ENCODE measurements at places on chromosomes 12 and 14.

DNA sequence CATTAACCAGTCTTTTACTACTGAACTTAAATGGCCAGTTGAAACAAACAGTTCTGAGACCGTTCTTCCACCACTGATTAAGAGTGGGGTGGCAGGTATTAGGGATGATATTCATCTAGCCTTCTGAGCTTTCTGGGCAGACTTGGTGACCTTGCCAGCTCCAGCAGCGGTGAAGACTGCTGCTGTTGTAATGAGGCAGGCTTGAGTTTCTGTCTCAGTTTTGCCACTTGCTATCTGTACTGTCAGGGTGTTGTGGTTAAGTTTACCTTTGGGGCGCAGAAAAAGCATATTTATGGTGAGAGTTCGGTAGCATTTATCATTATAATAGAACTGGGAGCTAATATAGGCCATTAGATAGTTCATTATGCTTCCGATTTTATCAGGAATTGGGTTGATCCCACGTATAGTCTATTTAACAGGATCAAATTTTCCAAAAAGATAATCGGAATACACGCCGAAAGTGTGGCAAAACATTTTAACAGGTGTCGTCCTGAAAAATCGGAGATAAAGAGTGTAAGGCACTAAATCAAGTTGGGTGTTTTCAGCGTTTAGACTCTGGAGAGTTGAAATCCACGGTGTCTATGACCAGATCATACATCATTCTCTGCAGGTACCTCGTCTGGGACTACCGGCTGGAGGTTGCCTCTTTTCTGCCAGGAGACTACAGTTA lies 688 bp upstream of the NECAP1 start:
- no peak for DNase-seq

GRCh38 chr12:14270392-14270791 lies 95.1 kb upstream of the ATF7IP start:
- DNase-seq, result no peak

- no peak for DNase-seq
Observed at GRCh38 chr12:129693731-129694130, 210.1 kb downstream of the TMEM132D start.

- no peak for DNase-seq
Observed at GRCh38 chr12:121189619-121190155, 20.2 kb upstream of the P2RX4 start.

GRCh38 chr14:95191445-95192199 lies 34.3 kb upstream of the DICER1 start:
- DNase-seq, result no peak

DNA sequence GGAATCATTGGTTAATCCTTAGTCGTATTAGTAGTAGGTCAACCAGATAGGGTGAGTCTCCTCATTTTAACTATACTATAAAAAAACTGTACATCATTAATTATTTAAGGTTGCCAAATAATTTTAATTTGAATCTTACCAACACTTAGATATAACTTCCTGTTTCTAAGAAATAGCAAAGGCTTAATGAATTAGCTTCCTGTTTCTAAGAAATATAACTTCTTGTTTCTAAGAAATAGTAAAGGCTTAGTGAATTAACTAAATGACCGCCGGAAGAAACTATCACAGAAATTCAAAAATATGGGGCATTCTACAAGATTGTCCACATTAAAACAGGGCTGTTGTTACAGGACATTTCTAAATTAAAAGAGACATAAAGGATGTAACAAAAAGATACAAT lies 392.9 kb upstream of the FOXG1 start:
- no peak for DNase-seq

DNA sequence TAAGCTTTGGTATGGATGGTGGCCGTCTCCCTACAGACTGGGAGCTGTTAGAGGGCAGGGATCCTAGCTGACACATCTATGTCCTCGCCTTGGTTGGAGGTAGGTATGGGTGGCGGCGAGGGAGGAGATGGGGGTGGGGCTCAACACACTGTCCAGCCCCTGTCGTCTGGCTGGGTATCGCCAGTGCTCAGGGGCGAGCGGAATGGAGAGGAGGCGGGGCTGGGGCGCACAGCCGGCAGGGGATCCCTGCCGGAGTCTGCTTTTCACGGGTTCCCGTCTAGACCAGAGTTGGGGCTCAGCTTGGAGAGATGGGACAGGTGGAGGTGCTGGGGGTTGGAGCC lies 16.1 kb downstream of the TAMALIN start:
- no peak for DNase-seq

DNA sequence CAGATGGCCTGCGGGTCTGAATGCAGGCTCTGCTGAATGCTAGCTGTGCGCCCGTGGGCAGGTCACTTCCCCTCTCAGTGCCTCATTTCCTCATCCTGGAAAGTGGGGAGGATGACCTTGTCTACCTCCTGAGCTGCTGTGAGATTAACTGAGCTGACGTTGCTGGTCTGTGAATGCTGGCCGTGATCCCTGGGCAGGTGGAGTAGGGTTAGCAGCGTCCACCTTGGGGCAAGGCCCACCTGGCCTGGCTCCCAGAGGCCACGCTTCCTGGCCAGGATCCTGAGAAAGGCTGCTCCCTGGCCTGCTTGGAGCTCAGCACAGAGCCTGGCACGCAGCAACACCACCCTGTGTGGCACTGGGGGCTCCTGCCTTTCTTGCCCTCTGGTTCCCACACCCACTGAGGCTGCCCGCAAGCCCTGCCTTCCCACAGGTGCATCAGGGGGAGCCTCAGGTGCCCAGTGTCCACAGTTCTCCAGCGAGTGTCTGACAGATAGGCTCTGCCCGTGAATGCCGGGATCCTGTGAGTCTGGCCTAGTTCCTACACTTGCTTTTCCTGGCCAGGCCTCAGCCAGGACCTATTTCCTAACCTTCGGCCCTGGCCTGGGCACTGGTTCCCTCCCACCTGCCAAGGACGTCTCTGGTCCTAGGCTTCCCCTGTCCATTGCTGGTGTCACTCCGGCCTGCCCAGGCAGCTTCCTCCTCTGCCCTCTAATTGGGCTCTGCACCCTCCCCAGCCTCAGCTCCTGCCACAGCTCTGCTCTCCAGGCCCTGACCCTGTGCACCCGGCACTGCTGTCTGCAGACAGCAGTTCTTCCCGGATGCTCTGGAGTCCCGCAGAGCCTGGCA lies 37.2 kb upstream of the TDRD9 start:
- no peak for DNase-seq

DNA sequence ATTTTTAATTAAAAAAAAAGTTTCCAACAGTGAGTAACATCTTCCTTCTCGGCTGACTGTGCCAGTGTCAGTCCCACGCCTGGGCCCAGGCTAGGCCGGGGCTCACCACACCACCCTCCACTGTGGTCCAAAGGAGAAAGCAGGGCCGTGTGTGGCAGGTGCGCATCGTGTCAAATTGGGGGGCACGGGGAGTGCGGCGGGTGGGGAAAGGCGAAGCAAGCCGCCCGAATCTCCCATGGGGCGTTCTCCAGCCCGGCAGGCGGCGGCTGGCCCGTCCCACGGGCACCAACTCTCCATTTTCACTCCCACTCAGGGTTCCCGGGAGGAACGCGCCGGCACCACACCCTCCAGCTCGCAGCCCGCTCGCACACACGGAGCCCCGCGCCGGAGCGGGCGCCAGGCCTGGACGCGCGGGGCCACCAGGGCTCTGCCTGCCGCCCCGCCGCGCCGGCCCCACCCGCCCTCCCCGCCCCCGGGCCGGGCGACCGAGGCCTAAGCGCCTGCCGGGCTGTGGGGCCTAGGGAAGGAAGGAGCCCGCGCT lies 604 bp downstream of the EEA1 start:
- no peak for DNase-seq

DNA sequence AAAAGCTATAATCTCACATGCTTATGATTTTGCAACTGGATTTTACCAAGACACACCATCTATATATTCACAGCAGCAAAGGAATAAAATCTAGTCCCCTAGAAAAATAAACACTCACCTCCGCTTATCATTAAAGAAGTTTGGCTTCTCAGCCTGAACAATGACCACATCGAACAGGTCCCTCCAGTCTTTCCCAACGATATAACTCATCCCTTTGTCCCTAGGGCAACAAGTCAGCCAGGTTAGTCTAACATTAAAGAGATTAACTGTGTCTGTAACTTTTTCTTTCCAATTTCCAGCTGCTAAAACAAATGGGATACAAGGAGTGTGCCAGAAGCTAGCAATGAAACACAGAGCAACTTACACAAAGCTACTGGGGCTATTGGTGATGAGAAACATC lies 48.0 kb downstream of the NT5DC3 start:
- no peak for DNase-seq

DNA sequence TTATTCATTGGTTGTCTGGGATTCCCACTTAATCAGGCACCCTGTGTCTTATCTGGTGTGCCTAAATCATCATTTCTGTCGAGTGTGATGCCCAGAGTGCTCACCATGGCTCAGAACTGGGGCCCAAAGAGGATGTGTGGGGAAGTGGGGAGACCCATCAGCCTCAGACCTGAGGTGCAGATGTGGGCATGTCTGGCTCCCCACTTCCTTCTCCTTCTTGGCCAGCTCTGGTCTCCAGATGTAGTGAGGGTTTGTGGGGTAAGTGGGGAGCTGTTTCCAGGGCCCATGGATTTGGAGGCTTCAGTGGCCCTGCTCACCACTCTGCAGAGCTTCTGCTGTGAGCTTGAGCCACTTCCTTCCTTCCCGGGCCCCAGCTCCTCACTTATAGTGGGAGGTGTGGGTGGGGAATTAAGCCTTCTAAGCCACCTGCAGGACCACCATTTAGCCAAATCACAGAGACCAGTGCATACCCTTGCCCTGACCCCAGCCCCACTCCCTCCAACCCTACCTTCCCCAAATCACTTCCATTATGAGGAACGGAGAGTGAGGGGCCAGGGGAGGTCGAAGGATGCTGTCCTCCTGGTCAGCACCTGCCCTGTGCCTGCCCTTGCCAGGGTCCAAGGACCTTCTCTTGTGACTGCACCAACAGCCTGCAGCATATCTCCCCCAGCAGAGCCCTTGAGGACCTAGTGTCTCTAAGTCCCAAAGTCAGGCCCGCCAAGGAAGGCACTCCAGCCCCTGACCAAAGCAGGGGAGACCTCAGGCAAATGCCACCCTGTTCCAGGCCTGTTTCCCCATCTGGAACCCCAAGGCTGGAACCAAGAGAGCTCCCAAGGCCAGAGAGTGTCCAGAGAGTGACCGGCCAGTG lies 278.2 kb upstream of the RTL1 start:
- DNase-seq, result no peak

DNA sequence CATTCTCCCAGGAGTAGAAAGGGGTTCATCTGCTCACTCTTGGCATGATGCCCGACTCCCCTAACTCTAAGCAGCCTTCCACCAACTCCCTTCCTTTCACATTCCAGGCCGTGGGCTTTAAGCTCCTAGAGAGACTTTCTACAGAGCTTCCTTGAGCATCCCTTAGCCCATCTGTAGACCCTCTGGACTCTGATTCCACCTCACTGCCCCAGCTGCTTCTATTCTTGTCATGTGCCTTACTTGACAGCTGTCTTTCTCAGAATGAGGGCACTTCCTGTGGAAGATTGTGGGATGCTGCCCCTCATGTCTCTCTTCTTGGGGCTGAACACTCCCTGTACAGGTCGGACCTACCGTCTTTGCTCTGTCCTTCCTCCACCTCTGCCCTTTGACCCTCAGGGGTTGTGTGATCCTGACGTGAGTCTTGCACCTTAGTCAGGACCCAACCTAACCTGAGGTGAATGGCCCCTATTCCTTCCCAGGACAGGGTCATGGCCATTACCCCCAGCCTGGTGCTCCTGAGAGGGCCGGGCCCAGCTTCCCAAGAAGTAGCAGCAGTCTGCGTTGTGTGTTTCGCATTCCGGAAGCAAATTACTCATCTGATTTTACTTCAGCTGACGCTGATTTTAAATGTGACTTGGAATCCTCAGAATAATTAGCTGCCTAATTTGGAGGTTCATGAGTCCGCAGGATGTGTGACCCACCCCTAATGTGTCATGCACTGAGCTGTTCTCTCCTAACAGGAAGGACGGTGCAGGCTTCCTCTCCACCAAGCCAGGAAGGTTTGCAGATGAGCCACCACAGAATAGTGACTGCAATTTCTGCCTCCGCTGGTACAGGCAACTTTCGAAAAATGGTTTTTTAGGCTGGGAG lies 2.7 kb upstream of the GALNT6 start:
- DNase-seq, result no peak

GRCh38 chr14:100421756-100422470 lies 98.8 kb downstream of the SLC25A47 start:
- no peak for DNase-seq

DNA sequence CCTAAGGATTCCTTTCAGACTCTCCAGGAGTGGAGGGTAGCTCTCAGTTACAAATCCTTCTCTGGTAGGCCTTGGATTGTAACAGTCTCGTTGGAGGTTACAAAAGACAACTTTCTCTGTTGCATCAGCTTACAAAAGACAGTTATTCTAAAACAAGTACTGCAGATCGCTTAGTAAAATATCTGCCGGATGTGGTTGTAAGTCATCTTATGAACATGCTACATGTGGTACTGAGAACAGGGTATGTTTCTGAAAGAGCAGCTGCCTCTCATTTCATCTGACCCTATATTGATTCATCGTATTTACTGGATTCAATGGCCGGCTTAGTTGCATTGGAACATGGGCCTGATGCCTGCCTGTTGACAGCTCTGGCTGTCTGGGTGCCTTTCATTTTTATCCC lies 157.4 kb downstream of the PTCSC3 start:
- no peak for DNase-seq

GRCh38 chr14:77103475-77103874 lies 5.4 kb downstream of the CIPC start:
- DNase-seq, result no peak

GRCh38 chr12:100215209-100215608 lies 14.6 kb downstream of the ACTR6 start:
- DNase-seq, result no peak

GRCh38 chr12:7916936-7917335 lies 19.1 kb downstream of the SLC2A3 start:
- no peak for DNase-seq

- DNase-seq, result no peak
Observed at GRCh38 chr14:98548071-98548686, 723.8 kb downstream of the BCL11B start.

DNA sequence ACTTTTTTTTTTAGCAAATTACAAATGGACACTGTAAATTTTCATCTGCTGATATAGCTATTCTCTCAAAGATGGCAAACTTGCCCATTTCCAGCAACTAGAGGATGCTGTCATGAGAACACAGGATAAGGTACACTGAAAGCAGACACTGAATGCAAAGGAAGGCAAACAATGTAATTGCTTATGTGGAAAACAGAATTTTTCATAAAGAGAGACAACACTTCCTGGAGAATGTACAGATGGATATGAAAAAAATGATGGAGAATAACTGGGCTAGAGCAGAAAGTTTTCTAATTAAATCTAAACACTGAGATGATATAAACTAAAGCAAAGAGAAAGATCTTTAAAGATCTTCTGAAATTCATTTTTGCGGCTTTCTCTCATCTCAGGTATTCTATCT lies 581 bp downstream of the CD69 start:
- DNase-seq, result no peak

DNA sequence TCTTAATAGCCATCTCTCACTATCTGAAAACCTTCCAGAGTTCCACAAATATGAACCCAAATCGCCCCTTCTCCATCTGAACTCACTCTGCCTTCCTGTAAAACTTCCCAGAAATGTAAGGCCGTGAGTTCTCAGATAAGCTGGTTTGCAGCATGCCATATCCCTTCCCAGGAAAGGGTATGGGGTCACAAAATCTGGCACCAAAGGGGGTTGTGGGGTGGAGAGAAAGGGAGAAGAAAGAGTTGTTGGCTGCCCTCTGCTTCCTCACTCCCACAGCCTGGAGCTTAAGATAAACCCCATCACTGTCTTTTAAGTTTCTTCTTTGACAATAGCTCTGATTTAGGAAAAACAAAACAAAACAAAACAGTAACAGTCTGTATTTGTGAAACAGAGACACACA lies 10.7 kb downstream of the TMTC1 start:
- DNase-seq, result no peak

GRCh38 chr12:40499856-40500255 lies 192.4 kb upstream of the CNTN1 start:
- no peak for DNase-seq

- no peak for DNase-seq
Observed at GRCh38 chr12:27779416-27779919, 565 bp upstream of the KLHL42 start.
